NCI-H1694 treated with DMSO at 0.1 percent for 48 hours (cell line): ENCODE measurements at places on chromosomes 7 and 10.

DNA sequence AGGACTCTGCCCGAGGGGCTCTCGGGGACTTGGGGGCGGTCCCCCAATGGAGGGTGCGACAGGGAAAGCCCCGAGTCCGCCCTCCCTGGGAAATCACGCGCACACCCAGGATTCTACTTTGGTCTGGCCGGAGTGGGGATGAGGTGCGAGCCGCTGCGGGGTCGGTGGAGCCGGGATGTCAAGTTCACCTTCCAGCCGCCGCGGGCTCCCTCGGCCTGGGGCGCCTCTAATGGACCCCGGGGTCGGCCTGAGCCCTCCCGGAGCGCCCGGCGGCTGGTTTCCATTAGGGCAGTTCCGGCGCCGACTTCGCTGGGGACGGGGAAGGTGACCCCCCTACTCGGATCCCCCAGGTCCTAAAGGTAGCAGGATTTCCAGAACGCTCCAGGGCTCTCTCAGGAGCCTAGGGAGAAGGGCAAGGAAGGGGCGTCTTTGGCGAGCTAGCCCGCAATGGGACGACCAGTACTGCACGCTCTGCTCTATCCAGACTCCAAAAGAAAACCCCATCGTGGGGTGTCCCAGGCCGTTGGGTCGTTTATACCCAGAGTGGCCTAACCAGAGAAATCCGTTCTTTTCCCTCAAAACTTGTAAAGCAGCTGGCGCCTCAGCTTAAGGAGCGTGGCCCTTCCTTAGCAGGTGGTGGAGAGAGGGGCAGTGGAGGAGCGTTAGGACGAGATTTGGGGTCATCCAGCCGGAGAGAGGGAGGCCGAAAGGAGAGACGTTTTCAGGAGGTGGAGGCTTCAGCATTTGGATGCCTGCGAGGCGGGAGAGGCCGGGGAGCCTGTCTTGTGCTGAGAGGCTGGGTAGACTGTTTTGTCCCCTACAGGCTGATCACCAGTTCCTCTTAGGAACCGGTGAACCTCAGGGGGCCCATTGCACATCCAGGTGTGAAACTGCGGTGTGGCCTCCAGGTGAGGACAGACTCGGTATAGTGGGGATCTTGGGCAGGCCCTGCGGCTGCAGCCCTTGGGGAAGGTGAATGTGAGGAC is 860 bp upstream of the WDR86 start:
- DNase-seq: no peak

- no peak for DNase-seq
Observed at GRCh38 chr10:4343873-4344272, 482.1 kb upstream of the AKR1E2 start.

- no peak for DNase-seq
Observed at GRCh38 chr10:119689016-119689580, 36.8 kb upstream of the INPP5F start.

DNA sequence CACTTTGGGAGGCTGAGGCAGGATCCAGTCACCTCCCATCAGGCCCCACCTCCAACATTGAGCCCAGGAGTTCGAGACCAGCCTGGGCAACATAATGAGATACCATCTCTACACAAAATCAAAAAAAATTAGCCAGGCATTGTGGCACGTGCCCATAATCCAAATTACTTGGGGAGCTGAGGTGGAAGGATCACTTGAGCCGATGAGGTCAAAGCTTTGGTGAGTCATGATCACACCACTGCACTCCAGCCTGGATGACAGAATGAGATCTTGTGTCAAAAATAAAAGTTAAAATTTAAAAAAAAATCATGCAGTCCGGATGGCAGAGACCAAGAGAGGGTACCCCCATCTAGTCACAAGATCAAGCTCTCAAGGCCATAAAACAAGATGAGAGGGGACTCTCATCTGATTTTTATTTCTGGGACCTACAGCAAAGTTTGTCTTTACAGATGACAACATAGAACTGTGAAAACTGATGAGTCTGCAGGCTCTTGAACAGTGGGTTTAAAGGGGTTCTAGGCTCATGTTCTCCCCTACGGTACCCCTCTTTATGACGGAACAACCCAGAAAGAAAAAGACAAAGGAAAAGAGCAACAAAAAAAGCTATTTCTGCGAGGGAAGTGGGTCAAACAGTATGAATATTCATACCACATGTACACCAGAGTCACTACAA is 28.9 kb upstream of the CREB3L2 start:
- no peak for DNase-seq

DNA sequence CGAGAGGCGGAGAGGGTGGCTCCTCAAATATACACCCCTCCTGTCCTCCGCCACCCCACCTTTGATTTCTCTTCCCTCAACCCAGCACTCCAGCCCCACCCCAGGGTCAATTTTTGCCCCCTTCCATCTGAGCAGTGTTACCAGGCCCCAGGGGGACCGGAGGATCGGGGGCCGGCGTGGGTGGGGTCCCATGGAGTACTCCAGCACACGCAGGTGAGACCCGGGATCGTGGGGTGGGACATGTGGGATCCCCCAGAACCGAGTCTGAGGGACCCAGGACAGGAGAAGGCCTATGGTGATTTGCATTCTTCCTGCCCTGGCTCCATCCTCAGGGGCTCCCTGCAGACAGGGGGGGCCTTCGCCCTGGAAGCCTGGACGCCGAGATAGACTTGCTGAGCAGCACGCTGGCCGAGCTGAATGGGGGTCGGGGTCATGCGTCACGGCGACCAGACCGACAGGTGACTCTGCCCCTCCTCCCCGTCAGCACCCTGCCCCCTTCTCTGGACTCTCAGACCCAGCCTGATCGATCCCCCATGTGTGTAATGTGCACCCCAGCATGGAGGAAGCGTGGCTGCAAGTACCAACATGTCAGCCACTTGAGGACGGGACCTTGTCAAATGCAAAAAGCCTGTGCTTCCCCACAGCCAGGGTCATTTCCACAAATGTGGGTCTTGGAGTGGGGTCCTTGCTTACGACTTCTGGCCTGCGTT is 744 bp downstream of the TRIP6 start:
- no peak for DNase-seq

GRCh38 chr7:20407585-20408466 is 77.1 kb downstream of the ITGB8 start:
- DNase-seq: no peak

GRCh38 chr10:14822879-14823755 is 14.7 kb downstream of the CDNF start:
- DNase-seq: peak; percentile 29

- DNase-seq: no peak
Observed at GRCh38 chr10:121076776-121077715, 225.9 kb downstream of the WDR11 start.

DNA sequence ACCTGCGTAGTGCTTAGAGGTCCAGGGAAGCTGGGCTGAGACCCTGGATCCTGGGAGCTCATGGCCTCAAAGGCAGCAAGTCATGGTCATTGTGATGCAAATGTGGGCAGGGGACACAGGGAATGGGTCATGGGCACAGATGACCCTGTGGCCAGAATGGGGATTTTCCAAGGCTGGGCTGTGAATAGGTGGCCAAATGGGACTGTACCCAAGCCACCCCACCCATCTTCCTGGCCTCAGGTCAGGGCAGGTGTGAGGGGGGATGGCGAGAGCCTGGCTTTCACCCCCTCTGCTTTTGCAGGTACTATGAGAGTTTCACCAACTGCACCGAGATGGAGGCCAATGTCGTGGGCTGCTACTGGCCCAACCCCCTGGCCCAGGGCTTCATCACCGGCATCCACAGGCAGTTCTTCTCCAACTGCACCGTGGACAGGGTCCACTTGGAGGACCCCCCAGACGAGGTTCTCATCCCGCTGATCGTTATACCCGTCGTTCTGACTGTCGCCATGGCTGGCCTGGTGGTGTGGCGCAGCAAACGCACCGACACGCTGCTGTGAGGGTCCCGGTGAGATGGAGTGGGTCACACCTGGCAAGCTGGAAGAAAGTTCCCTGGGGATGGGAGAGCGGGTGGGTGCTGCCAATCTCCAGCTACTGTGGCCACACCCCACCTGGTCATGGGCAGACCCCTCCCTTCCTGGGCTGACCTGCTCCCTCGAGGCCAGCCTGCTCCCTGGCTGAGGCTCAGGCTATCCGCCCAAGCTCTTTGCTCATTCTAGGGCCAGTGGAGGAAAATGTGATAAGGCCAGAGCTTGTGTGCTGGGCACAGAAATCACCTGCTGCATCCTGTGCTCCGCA is 25.5 kb downstream of the RAMP3 start:
- DNase-seq: no peak

DNA sequence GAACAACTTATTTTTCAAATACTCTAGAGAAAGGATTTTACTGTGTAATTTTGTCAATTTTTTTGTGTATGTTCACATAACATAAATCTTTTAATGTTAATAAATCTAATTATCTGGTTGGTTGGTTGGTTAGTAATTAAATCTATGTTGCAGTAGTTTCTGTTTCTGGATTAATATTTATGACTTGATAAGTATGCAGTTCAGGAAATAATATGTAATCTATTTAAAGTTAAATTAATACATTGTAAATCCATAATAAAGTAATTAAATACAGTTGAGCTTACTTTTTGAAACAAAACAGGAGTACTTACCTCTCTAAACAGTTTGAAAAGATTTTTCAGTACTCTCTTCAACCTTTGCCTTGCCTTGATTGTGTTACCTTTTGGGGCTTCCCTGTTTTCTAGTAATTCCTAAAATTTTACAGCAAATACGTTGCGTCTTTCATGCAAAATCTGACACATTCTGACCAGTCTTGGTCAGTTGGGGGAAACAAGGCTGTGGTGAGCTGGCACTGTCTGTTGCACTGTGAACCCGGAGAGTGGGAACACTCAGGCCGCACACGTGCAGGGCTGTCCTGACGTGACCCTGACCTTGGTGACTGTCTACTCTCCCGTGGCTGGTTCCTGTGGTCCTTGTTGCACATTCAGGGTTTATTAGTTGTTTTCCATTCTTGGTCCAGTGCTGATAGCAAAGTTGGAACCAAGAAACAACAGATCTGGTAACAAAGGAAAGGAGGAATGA is 45.6 kb upstream of the FGL2 start:
- no peak for DNase-seq

DNA sequence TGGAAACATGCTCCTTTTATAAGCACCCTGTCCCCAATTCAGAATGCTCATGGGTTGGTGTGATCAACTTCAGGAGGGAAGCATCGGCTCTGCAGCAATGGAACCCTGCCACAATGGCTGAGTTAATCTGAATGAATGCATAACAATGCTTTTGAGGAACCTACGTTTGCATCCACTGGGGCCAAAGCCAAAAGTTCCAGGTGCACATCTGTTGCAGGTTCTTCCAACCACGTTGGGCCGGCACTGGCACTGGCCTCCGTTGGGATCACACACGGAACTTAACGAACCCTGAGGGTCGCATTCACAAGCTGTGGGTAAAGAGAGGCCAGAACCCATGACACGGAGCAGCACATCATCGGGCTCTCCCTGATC is 43.4 kb downstream of the LAMB1 start:
- DNase-seq: no peak
